ENCODE measurements at places on chromosomes 7 and 10.

DNA sequence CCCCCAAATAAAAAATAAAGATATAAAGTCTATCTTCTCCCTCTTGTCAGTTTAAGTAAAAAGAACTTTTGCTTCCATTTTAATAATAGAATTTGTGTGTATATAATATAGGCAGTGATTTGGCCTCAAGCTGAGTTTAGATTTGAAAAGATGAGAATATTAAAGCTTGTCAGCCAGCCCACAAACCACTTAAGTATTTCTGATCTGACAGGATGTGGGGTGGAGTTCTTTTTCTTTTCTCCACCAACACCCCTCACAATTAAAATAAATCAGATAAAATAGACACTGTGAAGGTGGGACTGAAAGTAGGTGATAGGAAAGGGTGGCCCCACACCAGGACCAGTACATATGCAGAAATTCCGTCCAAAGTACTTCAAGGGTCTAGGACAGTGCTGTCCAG lies 714.1 kb downstream of the AUTS2 start:
- DNase-seq, result no peak

GRCh38 chr10:48589266-48589665 lies 15.6 kb downstream of the ARHGAP22 start:
- DNase-seq, result no peak

DNA sequence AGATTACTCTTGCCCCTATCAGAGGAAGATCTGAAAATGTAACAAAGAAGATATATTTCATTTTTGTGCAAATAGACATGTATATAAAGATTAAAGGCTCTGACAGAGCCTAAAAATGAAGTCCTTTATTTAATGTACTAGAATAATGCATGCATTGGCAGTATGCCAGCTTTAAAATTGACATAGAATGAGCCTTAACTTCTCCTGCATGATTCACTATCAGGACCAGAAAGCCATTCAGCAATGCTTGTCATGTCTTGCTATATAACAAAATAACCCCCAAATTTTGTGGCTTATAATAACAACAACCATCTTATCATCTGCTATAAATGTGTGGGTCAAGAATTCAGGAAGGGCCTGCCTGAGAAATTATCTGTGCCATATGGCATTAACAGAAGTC lies 411.9 kb downstream of the GRM8 start:
- no peak for DNase-seq

DNA sequence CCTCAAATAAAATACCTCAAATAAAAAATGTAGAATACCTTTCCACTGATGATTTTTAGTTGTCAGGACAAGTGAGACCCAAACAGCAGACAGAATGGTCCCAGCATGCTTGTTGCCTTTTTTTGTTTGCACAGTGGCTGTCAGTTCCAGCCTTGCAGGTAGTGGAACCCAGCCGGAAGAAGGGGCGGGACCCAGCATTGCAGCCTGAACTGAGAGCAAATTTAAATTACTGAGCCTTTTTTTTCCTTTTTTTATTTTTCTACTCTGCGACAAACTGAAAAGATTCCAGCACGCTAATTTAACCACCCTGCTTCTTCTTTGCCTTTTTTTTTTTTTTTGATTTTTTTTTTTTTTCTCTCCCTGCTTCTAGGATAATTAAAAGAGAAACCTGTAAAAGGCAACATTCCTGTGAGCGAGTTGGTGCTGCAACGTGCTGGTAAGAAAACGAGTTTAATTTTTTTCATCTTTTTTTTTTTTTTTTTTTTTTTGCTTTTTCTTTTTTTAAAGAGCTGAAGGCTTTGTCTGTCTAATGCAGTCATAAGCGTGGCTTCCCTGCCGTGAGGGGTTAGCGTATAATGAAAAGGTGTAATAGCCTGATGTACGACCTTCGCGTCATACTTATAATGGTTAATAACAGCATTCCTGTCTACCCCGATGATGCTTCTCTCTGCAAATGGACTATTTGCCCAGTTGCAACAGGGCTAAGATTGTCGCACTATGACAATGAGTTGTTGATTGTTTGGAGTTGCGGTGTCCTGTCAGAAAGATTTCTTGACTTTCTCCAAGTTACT lies 555.3 kb upstream of the CELF2 start:
- DNase-seq, result no peak

DNA sequence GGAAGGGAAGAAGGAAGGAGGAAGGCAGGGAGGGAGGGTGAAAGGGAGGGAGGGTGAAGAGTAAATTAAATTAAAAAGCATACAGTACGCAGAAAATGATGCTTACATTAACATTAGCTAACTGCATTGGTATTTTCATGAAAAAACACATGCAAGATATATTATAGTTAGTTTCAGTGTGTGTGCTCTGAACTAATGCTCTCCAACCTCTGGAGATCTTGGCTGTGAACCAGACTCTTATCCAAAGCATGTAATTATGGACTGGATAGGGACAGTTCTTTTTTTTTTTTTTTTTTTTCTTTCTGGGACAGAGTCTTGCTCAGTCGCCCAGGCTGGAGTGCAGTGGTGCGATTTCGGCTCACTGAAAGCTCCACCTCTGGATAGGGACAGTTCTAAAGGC lies 357.0 kb downstream of the FRMD4A start:
- no peak for DNase-seq

GRCh38 chr7:15508258-15508657 lies 53.6 kb downstream of the AGMO start:
- no peak for DNase-seq

DNA sequence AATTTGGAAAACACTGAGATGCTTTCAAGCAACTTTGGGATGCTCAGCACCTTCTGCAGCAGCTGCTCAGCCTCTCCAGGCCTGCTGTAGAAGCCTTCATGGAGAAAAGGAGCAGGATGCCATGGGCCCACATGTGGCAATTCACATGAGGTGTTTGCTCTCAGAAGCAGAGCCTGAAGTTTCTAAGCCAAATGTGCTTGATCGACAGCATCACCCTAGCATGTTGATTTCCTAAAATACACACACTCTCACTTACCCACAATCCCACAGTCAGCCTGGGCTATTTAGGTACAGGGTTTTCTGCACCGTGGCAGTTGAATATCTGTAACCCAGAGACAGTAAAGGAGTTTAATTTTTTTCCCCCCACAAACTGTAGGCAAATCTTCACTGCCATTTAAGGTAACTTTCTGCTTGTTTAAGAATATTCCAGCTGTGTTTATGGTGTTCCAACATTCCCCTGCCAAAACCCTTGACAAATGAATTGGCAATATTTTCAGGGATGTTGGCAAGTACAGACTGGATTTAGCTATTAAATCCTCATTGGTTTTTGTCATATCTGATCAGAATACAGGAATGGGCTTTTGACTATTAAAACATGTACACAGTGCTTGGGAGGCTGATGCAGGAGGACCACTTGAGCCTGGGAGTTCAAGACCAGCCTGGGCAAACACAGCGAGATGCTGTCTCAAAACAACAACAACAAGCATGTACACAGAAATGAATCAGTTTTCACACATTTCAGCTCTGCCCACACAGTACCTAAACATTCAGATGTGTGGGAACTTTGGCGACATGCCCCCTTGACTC lies 244.2 kb downstream of the CELF2 start:
- DNase-seq, result no peak

GRCh38 chr10:21670391-21670790 lies 136.4 kb downstream of the MLLT10 start:
- no peak for DNase-seq

GRCh38 chr7:82362129-82362706 lies 81.4 kb downstream of the CACNA2D1 start:
- DNase-seq, result no peak

DNA sequence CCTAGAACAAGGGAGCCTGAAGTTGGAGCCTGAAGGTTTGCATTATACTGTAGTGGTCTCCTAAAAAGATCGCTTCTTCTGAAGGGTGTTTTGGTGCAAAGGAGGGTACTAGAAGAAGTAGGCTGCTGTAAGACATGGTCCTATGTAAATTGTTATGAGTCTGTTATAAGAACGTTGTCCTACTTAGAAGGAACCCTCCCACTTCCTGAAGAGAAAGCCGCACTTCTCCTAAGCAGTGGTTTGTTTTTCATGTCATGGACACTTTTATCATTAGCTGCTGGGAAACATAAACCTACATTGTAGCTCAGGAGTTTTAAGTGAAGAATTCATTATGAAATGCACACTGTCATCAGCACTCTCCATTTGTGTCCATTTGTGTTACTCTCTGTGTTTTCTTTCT lies 129.1 kb upstream of the ITGB1 start:
- DNase-seq, result no peak

DNA sequence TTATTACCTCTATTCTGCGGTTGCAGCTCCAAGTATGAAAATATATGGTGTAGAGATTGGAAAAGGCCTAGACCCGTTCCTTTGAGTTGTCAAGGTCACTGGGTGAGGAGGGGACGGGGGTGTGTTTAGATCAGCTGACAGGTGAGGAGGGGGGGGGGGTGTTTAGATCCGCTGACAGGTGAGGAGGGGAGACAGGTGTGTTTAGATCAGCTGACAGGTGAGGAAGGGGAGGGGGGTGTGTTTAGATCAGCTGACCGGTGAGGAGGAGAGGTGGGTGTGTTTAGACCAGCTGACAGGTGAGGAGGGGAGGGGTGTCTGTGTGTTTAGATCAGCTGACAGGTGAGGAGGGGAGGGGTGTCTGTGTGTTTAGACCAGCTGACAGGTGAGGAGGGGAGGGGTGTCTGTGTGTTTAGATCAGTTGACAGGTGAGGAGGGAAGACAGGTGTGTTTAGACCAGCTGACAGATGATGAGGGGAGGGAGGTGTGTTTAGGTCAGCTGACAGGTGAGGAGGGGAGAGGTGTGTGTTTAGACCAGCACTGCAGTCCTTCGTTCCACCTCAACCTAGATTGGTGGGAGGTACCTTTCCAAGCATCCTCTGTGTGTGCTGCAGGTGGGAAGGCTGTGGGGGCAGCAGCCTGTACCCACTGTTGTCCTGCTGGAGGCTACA lies 655.0 kb upstream of the ADARB2 start:
- DNase-seq, result no peak

GRCh38 chr7:36677769-36678437 lies 46.4 kb downstream of the AOAH start:
- DNase-seq, result peak; percentile 48

GRCh38 chr10:11068861-11069633 lies 51.4 kb downstream of the CELF2 start:
- DNase-seq, result no peak

DNA sequence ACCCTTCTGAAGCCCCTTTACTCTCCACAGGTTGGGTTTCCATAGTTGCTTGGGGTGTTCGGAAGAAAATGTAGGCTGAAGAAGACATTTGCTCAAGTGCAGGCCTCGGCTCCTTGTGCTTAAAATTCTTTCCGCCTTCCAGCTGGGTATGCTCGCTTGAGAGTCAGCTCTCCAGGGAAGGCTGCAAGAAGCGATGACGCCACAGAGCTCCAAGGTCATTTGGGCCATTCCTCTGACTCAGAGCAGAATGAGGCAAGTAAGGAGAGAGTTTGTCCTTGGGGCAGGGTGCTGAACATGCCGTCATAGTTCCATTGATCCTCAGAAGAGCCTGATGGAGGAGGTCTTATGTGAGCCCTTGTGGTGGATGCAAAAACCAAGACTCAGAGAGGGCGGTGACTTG lies 27.4 kb upstream of the HSPA12A start:
- DNase-seq, result no peak

GRCh38 chr7:22936246-22936645 lies 77.7 kb downstream of the HYCC1 start:
- no peak for DNase-seq

DNA sequence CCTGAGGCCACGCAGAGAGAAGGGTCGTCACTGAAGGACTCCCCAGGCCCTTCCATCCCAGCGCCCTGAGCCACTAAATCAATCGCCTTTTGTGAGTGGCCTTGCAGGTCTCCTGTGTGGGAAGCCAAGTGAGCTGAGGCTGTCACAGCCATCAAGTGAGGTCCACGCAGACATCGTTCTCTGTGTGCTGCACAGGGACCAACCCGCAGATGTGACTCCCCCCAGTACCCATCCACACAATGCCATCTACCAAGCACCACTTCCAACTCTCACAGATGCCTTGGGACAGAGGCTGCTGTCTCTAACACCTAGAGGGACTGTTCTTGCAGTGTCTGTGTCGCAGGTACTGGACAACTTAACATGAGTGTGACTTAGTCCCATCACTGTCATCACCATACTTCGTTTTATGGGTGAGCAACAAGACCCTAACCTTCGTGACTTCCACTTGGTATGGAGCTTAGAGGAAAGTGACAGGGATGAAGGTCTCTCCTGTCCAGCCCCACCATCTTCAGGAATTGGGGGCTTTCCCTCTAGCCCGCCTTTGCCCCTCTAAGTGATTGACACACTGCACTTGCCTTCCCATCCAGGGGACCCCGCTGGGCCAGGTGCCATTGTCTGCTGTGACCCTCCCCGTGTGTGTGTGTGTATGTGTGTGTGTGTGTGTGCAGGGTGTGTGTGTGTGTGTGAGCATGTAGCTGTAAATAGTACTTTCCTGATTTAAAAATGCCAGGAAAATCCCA lies 51.4 kb upstream of the TMEM72 start:
- DNase-seq, result no peak

DNA sequence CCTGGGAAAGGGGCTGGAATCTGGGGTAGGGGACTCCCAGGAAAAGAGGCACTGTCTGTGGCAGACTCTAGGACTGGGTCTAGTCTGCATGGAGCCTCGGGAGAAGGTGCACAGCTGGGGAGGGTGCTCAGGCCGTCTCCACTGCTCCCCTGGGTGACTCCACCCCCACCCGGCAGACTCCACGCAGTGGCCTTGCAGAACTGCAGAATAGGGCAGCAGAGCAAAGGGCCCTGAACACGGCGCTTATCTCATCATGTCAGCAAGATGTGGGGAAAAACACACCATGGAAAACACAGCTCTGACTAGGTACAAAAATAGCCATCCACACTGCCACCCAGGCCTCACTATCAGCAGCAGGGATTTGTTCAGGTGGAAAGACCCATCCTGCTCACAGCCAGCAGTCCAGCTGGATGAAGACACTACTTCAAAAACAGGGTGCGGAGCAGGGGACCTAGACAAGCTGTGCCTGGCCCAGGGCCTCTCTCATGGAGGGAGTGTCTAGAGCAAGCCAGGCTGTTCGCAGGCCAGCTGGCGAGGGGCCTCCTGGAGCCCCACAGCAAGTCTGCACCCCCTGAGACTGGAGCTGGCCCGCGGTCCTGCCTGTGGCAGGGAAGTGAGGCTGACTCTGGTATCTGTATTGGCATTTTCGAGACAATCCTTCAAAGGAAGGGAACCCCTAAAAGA lies 11.7 kb downstream of the MAT1A start:
- DNase-seq, result no peak

DNA sequence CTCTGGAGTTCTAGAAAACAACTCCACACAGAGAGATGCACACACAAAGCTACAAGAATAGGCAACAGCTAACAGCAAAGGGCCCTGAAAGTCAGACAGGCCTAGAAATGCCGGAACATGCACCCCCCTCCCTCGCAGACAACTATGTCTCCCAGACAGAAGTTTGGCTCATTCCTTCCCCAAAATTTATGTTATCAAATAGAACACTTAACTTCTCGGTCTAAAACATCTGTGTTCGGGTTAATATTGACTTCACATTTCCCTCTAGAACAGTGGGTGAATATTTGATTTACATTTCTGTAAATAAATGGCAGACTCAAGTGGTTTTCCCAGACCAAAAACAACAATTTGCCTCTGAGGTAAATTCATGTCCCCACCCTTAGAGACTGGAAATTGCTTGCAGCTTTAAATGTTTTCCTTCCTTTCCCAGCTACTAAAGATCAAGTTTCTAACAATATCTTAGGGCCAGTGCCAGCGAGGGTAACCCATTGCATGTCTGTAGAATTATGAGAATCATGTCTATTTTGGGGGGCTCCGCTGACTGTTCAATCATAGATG lies 92.5 kb upstream of the INHBA start:
- no peak for DNase-seq

Measured in CD4-positive, alpha-beta T cell (primary cell).